Body of pancreas (tissue), 4 donors: ENCODE measurements at places on chromosomes 4 and X. TPM values are rescaled to one million over a fixed set of nuclear protein-coding genes. Genes with fewer than 3 reads are reported as not detected.

FAT1 gene
- 65.9 TPM for total RNA-seq

STEEP1 gene
- 17.4 TPM for total RNA-seq

- DNase-seq = no peak
Measured at GRCh38 chr4:136823020-136823419, 709.3 kb downstream of the PCDH18 start.

DNA sequence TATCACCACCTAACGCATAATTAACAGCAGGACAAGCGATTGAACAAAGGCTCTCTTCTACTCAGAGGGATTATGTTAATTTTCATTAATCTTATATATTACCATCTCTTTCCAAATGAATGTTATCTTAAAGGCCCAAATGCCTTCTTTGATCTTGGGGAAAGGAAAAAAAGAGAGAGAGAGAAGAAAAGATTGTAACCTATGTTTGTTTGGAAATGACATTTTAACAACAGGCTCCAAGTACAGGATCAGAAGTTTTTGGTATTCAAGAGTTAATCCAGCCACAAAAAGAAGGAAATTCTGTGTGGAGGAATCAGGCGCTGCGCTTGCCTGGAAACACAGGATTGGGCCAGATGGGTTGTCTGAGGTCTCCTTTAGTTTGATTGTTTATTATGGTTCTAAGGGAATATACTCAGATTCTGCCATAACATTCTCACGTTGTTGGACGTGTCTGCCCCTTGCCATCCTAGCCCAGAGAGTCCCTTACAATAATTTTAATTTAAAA lies 100.7 kb upstream of the STX18 start:
- no peak for DNase-seq

HS3ST1 gene
- 0.99 TPM for total RNA-seq

- no peak for DNase-seq
Measured at GRCh38 chr4:5470318-5471198, 237.8 kb downstream of the EVC2 start.

DNA sequence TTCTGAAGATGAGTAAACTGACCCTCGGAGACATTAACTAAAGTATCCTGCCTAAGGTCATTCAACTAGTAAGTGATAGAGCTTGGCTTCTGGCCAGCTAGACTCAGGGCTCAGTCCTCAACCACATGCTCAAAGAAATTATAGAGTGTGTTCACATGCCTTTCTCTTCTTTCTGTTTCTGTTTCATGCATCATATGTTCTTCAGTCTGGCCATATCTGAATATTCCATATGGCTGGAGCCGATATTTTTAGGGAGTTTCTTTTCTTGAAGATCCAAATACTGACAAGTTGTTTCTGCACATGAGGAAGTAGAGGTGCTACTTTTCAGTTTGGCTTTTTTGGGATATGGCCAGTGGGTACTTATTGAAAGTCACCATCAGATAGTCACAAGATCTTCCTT lies 44.9 kb downstream of the MMRN1 start:
- DNase-seq = no peak

DNA sequence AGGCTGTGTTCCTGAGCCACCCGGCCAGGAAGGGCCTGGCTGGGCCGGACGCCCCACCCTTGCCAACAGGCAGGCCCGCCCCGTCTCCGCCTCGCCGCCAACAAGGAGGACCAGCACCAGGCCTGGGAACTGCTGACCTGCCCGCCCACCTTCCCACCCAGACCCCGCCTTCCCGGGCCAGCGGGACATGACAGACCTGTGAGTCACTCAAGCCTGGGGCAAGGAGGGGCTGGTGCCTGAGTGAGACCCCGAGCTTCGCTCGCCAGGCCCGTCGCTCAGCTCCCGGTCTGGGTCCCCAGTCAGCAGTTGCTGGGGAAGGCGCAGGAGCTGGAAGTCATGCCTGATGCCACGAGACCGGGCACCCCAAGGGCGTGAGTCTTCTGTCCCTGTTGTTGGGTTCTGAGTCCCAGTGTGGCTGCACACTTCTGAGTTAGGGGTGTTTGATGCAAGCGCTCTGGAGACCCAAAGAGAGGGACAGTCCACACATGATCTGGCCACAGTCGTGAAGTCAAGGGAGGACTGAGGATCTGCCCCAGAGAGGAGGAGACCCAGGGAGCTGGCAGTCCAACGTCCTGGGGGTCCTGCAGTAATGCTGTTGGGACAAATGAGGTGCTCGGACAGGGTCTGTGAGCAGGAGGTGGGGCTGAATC lies at the start of gene DNASE1L1:
DNASE1L1 (minus strand) TSS at position 33 of the 650 bp plus-strand sequence. CDS start 3,686 bp downstream, outside the sequence.
- DNase-seq = peak; percentile 69

NWD2 gene
- total RNA-seq = 4.0 TPM

NDNF gene
- 0.52 TPM for total RNA-seq

GRCh38 chrX:63673896-63674295 lies 111.1 kb downstream of the ARHGEF9 start:
- DNase-seq = no peak

GRCh38 chr4:44326741-44327140 lies 121.9 kb downstream of the KCTD8 start:
- DNase-seq = no peak

GRCh38 chr4:123480706-123481418 lies 84.3 kb downstream of the SPRY1 start:
- DNase-seq = no peak
